Stimulated activated memory B cell treated with anti-CD40 and anti-IgM and Interleukin-4, amounts not matched to agents 10 μg/mL and 1 μg/mL and 100 μg/mL, for 72 hours (primary cell): ENCODE measurements at places on chromosomes 16 and 17.

DNA sequence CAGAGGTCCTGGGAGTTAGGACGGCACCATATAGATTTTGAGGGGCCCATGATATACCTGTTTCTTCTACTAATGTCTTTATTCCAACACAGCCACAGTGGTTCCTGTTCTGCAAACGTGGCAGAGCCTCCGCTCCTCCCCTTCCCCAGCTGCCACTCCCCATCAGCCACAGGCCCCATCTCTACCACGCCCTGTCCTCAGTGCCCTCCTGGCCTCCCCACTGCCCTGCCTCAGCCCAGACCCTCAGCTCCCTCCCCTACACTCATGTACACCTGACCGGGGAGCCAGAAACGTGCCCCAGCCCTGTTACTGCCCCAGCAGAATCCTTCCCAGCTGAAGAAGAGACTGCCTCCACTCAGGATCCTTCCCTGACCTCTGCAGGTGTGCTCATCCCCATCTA, 11.9 kb upstream of the RBFOX3 start:
- no peaks in the 10 kb centered on the region for H3K36me3 ChIP-seq
- no peak for ATAC-seq
- H3K27me3 ChIP-seq = peaks cover 39% of the 10 kb centered on the region
- no peak overlapping the region for H3K27ac ChIP-seq
- H3K4me3 ChIP-seq = no peak overlapping the region

GRCh38 chr16:85553436-85554113, 59.5 kb upstream of the GSE1 start:
- ATAC-seq = peak; percentile 61
- no peaks in the 10 kb centered on the region for H3K36me3 ChIP-seq
- H3K4me1 ChIP-seq = peaks cover 47% of the 10 kb centered on the region
- H3K27me3 ChIP-seq = no peaks in the 10 kb centered on the region

- no peak overlapping the region for H3K4me3 ChIP-seq
- H3K4me1 ChIP-seq = peaks cover 8% of the 10 kb centered on the region
- H3K36me3 ChIP-seq = no peaks in the 10 kb centered on the region
- H3K27me3 ChIP-seq = peaks cover 33% of the 10 kb centered on the region
Measured at GRCh38 chr16:2016407-2016922, 3.1 kb upstream of the NPW start.

GRCh38 chr16:50229149-50229726, 37.1 kb upstream of the ADCY7 start:
- H3K36me3 ChIP-seq = peaks cover 37% of the 10 kb centered on the region
- no peaks in the 10 kb centered on the region for H3K27me3 ChIP-seq
- ATAC-seq = no peak
- no peak overlapping the region for H3K27ac ChIP-seq
- H3K4me3 ChIP-seq = no peak overlapping the region
- H3K4me1 ChIP-seq = no peaks in the 10 kb centered on the region

DNA sequence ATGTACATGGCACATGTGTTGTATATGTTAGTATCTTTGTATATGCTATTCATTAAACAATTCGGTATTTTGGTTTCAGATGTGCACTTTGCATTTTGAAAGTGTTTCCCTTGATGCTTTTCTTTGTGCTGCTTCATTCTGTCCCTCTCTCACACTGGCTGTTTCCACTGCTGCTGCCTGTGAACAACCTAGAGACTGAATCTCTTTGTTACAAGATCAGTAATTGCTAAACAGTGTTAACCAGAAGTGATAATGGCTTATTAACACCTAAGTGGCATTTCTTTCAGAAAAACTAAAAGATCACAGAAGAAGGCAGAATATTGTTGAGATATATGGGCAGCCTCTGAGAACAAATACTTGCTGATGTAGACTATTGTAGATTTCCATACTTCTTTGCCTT, 84.7 kb downstream of the KIF2B start:
- no peak overlapping the region for H3K4me3 ChIP-seq
- no peak overlapping the region for H3K27ac ChIP-seq
- no peaks in the 10 kb centered on the region for H3K36me3 ChIP-seq
- no peaks in the 10 kb centered on the region for H3K4me1 ChIP-seq
- no peaks in the 10 kb centered on the region for H3K27me3 ChIP-seq

DNA sequence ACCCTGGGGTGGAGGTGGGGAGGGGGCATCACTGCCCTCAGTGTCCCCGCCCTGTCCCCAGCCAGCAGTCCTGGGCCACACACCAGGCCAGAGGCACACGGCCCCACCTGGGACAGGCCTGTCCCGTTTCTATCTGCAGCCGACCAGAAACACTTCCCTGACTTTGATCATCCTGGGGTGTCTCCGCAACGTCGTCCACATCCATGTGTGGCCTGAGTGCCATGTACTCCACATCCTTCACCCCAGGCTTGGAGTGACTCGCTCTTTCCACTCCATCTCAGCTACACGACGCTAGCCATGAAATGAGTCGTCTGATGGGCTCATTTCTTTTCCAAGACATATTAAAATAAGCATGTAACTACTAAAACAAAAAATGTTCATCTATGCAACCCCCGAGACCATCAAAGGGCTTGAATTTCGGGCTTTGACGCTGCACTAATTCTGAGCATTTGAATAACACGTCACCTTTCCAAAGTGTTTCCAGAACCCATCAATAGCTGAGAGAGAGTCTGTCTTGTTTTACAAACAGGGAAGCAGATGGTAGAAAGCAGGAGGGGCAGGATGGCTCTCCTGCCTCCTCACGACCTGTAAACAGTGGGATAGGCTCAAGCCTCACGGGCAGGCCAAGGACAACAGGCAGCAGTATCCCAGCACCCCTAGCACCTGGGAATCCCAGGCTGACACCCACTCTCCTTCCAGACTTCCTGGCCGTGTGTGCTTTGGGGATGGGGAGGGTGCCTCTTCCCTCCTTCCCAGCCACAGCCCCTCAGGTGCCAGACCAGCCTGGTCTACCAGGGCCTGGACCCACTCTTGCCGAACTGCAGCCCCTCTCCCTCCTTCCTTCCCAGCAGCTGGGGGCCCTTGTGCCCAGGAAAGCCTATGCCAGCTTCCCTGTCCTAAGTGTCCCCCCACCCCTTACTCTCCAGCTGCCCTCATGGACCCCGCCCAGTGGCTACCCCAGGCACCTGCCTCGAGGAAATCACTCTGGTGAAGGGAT, 20.0 kb upstream of the RASD1 start:
- peaks cover 6% of the 10 kb centered on the region for H3K36me3 ChIP-seq
- H3K27me3 ChIP-seq = no peaks in the 10 kb centered on the region
- H3K4me3 ChIP-seq = no peak overlapping the region
- no peak overlapping the region for H3K27ac ChIP-seq

DNA sequence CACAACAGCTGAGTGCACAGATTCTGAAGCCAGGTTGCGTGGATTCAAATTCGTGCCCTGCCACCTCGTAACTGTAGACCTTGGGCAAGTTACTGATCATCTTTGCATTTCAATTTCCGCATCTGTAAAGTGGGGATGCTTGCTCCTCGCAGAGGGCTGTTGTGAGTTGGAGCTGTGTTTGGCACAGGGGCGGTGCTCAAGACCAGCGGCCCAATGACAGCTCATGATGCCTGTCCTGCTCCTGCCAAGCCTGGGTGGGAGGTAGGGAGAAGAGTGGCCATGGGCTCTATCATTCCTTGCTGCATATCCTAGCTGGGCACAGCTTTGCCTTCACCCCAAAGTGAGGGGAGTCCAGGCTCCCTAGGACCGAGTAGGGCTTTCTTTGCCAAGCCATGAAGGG, 12.6 kb downstream of the NXPH3 start:
- no peak overlapping the region for H3K27ac ChIP-seq
- H3K4me1 ChIP-seq = no peaks in the 10 kb centered on the region
- no peak for ATAC-seq
- peaks cover 24% of the 10 kb centered on the region for H3K36me3 ChIP-seq
- H3K4me3 ChIP-seq = no peak overlapping the region

- H3K27ac ChIP-seq = no peak overlapping the region
- ATAC-seq = no peak
- H3K27me3 ChIP-seq = no peaks in the 10 kb centered on the region
- H3K4me1 ChIP-seq = no peaks in the 10 kb centered on the region
Measured at GRCh38 chr16:79528338-79528737, 72.2 kb downstream of the MAF start.

GRCh38 chr16:10013774-10014173, 168.5 kb downstream of the GRIN2A start:
- H3K4me3 ChIP-seq = no peak overlapping the region
- ATAC-seq = no peak
- H3K4me1 ChIP-seq = no peaks in the 10 kb centered on the region
- H3K27me3 ChIP-seq = peaks cover 34% of the 10 kb centered on the region
- H3K36me3 ChIP-seq = no peaks in the 10 kb centered on the region

- no peak for ATAC-seq
- no peaks in the 10 kb centered on the region for H3K36me3 ChIP-seq
- H3K27me3 ChIP-seq = no peaks in the 10 kb centered on the region
- no peak overlapping the region for H3K27ac ChIP-seq
Measured at GRCh38 chr16:68425498-68426346, 22.6 kb downstream of the SMPD3 start.

GRCh38 chr16:86064431-86065250, 165.7 kb downstream of the IRF8 start:
- no peak for ATAC-seq
- H3K4me3 ChIP-seq = no peak overlapping the region
- no peak overlapping the region for H3K27ac ChIP-seq
- no peaks in the 10 kb centered on the region for H3K4me1 ChIP-seq
- H3K36me3 ChIP-seq = no peaks in the 10 kb centered on the region
- H3K27me3 ChIP-seq = peaks cover 76% of the 10 kb centered on the region

GRCh38 chr17:69430488-69430887, 16.0 kb downstream of the MAP2K6 start:
- H3K4me1 ChIP-seq = peaks cover 13% of the 10 kb centered on the region
- no peaks in the 10 kb centered on the region for H3K36me3 ChIP-seq
- no peak overlapping the region for H3K27ac ChIP-seq
- no peak overlapping the region for H3K4me3 ChIP-seq
- no peaks in the 10 kb centered on the region for H3K27me3 ChIP-seq

- H3K27me3 ChIP-seq = no peaks in the 10 kb centered on the region
- H3K4me3 ChIP-seq = no peak overlapping the region
- H3K4me1 ChIP-seq = no peaks in the 10 kb centered on the region
- H3K36me3 ChIP-seq = no peaks in the 10 kb centered on the region
- no peak overlapping the region for H3K27ac ChIP-seq
Measured at GRCh38 chr17:17994271-17995069, 21.8 kb downstream of the DRC3 start.

DNA sequence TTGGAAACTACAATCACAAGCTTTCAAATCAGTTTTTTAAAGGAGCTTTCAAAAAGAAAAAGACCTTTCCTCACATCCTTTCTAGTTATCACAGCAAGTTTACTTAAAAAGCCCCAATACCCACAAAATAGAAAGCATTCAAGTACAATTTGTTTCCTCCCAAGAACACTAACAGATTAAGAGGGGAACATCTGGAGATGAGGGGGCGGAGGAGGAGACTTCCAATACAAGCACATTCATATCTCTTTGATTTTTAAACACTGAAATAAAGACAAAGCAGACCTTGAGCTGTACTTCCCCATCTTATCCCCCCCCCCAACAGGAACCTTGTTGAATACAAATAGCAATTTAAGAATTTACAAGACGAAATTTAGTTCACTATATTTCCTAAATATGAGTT, 2.0 kb downstream of the YWHAE start:
- peaks cover 24% of the 10 kb centered on the region for H3K36me3 ChIP-seq
- ATAC-seq = no peak
- H3K27ac ChIP-seq = peak overlapping the region; percentile 98
- no peaks in the 10 kb centered on the region for H3K27me3 ChIP-seq

- H3K27ac ChIP-seq = no peak overlapping the region
- peaks cover 87% of the 10 kb centered on the region for H3K36me3 ChIP-seq
- no peak overlapping the region for H3K4me3 ChIP-seq
- H3K4me1 ChIP-seq = peaks cover 30% of the 10 kb centered on the region
Measured at GRCh38 chr17:78397681-78398101, 19.2 kb downstream of the PGS1 start.

- peaks cover 48% of the 10 kb centered on the region for H3K36me3 ChIP-seq
- H3K4me3 ChIP-seq = peak overlapping the region; percentile 17
Measured at GRCh38 chr17:57629886-57630285, 115.2 kb downstream of the CCDC182 start.

DNA sequence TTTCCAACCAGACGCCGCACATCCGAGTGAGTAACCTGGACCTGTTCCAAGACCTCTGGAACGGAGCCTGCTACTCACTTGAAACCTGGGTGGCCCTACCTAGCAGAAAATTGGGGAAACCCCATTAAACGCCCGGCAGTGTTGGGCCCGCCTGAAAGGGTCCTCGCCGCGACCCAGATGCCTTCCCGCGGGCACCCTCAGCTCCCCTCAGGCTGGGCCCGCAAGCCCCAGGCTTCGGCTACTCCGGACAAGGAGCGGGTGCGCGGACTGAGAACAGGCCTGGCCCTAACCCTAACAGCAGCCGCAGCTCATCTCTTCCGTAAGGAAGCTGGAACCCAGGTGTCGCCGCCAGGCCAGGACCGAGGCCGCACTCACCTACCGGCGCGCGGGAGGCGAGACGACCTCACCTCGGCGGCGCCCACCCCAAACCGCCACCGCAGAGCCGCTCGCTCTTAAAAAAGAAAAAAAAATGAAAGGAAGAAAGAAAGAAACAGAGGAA, 344 bp downstream of the PSME3IP1 start:
- H3K4me3 ChIP-seq = peak overlapping the region; percentile 94
- peaks cover 69% of the 10 kb centered on the region for H3K4me1 ChIP-seq
- peak; percentile 58 for ATAC-seq
- peak overlapping the region; percentile 95 for H3K27ac ChIP-seq

GRCh38 chr16:57071831-57072582, 20.4 kb upstream of the CPNE2 start:
- H3K36me3 ChIP-seq = peaks cover 94% of the 10 kb centered on the region
- H3K27ac ChIP-seq = peak overlapping the region; percentile 85
- no peaks in the 10 kb centered on the region for H3K27me3 ChIP-seq
- H3K4me1 ChIP-seq = peaks cover 51% of the 10 kb centered on the region

DNA sequence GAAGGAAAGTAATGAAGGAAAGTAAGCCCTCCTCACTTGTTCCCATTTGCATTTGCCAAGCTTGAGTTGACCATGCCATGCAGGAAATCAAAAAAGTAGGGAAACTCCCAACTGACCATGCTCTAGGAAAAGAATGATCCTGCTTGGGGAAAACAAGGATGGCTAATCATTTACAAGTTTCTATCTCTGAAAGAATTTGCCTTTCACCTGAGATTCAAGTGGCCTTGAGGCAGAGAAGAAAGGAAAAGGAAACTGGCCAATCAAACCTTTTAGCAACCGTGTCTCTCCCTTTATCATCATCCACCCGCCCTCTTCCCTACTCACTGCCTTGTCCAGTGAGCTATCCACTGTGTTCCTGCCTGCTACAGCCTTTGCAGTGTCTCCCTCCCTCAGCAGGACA, 757.2 kb upstream of the SOX9 start:
- no peaks in the 10 kb centered on the region for H3K36me3 ChIP-seq
- no peak overlapping the region for H3K27ac ChIP-seq
- H3K27me3 ChIP-seq = no peaks in the 10 kb centered on the region
- H3K4me1 ChIP-seq = no peaks in the 10 kb centered on the region

GRCh38 chr17:76075364-76076145, 974 bp downstream of the GALR2 start:
- H3K36me3 ChIP-seq = peaks cover 7% of the 10 kb centered on the region
- peak overlapping the region; percentile 75 for H3K4me3 ChIP-seq
- peaks cover 51% of the 10 kb centered on the region for H3K4me1 ChIP-seq
- peak overlapping the region; percentile 21 for H3K27ac ChIP-seq

GRCh38 chr17:44587339-44587738, 30.1 kb downstream of the FZD2 start:
- no peak overlapping the region for H3K4me3 ChIP-seq
- no peak for ATAC-seq
- H3K27me3 ChIP-seq = peaks cover 12% of the 10 kb centered on the region
- no peaks in the 10 kb centered on the region for H3K4me1 ChIP-seq
- no peaks in the 10 kb centered on the region for H3K36me3 ChIP-seq
- no peak overlapping the region for H3K27ac ChIP-seq

GRCh38 chr17:40480501-40481003, 20.9 kb downstream of the TNS4 start:
- peak; percentile 89 for ATAC-seq
- H3K27me3 ChIP-seq = no peaks in the 10 kb centered on the region
- peaks cover 39% of the 10 kb centered on the region for H3K4me1 ChIP-seq
- H3K36me3 ChIP-seq = no peaks in the 10 kb centered on the region
- peak overlapping the region; percentile 86 for H3K27ac ChIP-seq
